GM20000 (cell line): ENCODE measurements at places on chromosomes 11 and 22.

GRCh38 chr11:125945011-125945796 is 640 bp upstream of the VSIG10L2 start:
- no peak for DNase-seq

DNA sequence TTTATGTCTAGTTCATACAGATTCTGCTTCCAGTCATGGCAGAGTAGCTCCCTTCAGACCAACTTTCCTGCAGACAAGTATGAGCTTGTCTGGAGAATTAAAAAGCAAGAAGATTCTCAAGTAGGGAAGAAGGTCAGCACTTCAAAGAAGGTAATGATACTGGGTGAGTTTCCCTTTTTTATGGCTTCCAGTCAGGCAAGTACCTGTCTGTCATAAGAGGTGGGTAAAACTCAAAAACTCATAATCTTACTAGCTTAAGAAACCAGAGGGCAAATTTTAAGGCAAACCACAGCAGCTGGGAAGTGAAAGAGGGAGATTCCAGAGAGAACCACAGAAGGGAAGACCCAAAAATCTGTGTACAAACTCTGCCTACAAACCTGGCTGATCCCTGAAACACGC is 54.2 kb downstream of the DENND5A start:
- DNase-seq = peak; percentile 11

- DNase-seq = no peak
Measured at GRCh38 chr11:70528794-70529580, 130.7 kb downstream of the CTTN start.

GRCh38 chr11:26860091-26860780 is 133.7 kb upstream of the FIBIN start:
- no peak for DNase-seq

DNA sequence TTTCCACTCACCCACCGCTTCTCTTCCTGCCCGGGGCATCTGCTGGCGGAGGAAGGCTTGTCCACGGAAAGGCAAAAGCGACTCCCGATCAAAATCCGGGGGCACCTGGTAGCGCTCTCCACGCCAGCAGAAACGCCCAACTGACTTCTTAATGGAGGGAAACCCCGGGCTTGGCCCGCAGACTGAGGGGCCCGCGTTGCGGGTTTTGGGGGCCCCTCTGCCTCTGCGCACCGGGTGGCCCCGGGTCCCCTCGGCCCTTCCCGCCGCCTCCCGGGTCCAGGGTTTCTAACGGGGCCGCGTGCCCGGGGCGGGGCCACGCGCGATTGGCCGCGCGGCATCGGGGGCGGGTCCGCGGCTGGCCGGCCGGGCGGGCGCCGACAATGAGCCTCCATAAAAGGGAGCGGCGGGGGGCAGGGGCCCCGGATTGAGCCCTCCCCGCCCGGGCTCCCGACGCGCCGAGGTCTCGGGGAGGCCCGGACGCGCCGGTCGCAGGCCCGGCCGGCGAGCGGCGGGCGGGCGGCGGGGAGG is at the start of gene SPINDOC:
Gene SPINDOC, plus strand, starts transcription at position 422 of the 528 bp plus-strand sequence. CDS start 231 bp downstream, outside the sequence.
- DNase-seq = peak; percentile 98

DNA sequence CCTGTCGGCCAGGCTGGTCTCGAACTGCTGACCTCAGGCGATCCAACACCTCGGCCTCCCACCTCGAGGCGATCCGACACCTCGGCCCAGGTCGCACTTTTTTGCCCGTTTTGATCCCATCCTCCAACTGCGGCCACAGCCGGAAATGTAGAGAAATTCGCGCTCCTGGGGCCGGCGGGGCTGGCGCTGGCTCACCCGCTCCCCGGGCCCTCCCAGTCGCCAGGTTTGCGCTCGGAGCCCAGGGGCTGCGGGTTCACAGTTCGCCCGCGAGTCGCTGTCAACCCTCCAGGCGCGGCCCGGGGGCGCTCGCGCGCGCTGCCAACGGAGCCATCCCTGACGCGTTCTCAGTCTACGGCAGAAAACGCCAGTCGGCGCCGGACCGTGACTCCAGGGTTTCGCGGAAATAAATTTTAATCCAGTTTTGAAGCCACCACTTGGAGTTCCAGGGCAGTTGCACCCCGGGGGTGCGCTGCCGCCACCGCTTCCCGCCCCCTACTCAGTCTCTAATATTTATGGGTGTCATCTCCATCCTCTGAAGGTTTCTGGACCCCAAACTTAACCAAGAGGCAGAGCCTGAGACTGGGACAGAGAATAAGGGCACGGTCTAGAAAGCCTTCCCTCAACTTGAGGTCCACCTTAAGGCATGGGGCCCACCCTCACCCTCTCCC is 1.5 kb upstream of the KLHDC7B start:
- peak; percentile 88 for DNase-seq

- DNase-seq = no peak
Measured at GRCh38 chr22:24905909-24906308, 40.6 kb downstream of the LHFPL7 start.

DNA sequence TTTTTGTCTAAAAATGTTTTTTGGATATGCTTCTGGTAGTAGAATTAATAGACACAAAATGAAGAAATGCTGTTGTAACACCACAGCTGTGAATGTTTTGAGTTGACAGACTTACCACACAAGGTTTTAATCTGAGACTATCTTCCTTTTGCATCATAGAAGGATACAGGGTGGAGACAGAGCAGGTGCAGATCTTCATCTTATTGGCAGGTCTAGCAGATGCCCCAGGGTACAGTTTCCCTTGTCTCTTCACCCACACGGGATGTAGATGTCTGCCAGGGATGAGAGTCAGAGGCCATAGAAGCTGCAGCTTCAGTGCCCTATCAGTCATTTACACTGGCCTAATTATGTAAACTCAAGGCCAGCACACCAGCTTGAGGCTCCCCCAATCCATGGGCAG is 985 bp downstream of the OOSP3 start:
- no peak for DNase-seq

GRCh38 chr11:35360055-35360530 is 59.3 kb downstream of the SLC1A2 start:
- no peak for DNase-seq

- no peak for DNase-seq
Measured at GRCh38 chr11:122163053-122163819, 47.2 kb upstream of the BLID start.

- no peak for DNase-seq
Measured at GRCh38 chr22:28716686-28717085, 24.9 kb downstream of the CHEK2 start.

- peak; percentile 76 for DNase-seq
Measured at GRCh38 chr22:24427500-24428164, at the start of gene ADORA2A. Gene ADORA2A (plus strand): TSS chr22:24427599. CDS start chr22:24433405, 5,806 bp downstream.

GRCh38 chr11:1267441-1268100 is 41.9 kb downstream of the TOLLIP start:
- no peak for DNase-seq

DNA sequence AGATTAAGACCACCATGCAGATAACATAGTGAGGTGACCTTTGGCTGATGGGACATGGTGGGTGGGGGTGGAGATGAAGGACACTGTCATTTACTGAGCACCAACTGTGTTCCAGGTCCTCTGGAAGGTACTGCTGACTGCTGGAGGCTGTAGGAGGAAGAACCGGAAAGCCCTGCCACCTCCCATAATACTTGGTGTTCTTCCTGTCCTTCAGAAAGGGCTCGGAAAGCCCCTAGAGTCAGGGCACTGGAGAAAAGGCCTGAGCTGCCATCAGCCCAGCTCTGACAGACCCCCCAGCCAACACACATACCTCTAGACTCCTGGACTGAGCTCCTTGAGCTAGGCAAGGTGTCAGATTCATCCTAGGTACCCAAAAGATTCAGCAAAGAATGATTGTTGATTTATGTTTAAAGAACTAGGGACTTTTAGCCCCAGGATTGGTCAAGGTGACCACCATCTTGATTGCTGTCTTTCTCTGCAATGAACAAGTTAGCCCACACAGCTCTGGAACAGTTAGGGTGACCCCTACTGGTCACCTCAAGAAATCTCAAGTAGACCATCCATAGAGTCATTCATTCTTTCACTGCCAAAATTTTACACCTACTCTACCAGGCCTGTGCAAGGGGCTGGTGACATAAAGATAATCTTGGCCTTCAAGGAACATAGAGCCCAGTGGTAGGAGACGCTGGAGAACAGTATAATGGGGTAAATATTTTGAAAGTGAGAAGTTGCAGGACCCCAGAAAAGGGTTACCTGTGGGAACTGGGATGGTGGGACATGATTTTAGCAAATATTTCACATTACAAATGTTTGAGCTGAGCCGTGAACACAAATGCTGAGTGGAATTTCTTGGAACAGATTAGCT is 39.4 kb downstream of the IRAG1 start:
- peak; percentile 69 for DNase-seq

GRCh38 chr22:37166675-37167066 is 17.0 kb upstream of the IL2RB start:
- peak; percentile 80 for DNase-seq

GRCh38 chr11:41497974-41498373 is 38.5 kb upstream of the LRRC4C start:
- DNase-seq = no peak

GRCh38 chr11:581342-581741 is 5.1 kb downstream of the PHRF1 start:
- no peak for DNase-seq

DNA sequence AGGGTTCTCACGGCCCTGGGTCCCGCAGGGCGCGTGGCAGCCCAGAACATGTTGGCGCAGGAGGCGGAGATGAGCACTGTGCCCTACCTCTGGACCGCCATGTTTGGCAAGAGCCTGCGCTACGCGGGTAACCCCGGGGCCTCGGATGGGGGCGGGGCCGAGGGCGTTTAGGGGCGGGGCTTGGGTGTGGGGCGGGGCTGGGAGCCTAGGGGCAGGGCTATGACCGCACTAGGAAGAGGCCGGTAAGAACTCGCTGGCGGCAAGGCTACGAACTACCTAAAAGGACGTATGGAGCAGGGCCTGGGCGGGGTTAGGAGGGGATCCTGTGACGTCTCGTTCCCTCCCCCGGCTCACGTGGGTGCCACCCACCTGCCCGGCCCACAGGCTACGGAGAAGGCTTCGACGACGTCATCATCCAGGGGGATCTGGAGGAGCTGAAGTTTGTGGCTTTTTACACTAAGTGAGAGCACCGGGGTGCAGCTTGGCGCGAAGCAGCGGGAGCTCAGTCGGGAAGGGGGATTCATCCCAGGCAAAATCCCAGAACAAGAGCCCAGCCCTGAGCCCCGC is 2.8 kb upstream of the LZTR1 start:
- DNase-seq = peak; percentile 91

- DNase-seq = no peak
Measured at GRCh38 chr11:65205602-65205967, 23.9 kb downstream of the CAPN1 start.

- DNase-seq = no peak
Measured at GRCh38 chr22:46390105-46390651, 54.7 kb downstream of the TRMU start.

GRCh38 chr11:33775832-33776470 is 1.6 kb upstream of the FBXO3 start:
- peak; percentile 32 for DNase-seq

DNA sequence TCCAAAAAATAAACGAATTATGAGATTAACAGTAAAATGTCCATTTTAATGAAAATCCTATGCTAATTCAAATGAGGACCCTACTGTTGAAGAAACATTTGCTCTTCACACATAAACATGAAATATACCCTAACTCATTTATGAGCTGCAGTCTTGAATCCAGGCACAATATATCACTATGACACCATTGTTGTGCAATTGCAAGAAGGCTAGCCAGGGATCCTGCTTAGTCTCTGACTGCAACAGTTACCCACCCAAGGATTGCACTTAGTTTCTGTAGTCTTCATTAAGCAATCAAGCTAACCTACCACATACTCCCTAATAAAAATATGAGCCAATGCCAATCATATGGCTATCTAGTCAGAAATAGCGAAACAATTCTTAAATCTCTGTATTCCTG is 981.0 kb upstream of the FAT3 start:
- DNase-seq = no peak

GRCh38 chr22:32389685-32390084 is 22.4 kb downstream of the RTCB start:
- DNase-seq = no peak

DNA sequence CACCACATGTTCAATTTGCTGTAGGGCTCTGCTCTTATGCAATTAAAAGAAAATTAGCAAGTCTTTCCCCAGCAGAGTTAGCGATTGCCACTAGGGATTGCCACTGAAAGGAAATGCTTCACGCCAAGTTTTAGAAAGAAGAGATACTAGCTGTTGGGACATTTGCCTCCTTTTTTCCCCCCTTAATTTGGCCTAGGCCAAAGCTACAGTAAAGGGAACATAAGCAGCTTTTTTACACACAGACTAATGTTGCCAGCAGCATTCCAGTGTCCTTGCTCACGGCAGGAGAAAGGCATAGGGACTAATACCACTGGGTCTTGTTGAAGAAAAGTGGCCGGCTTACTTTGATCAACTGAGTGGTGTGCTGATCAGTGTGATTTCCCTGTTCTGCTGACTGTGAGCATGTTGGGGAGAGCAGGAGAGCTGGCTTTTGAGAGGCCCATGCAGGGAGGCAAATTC is 71.2 kb downstream of the PHF21A start:
- DNase-seq = no peak

DNA sequence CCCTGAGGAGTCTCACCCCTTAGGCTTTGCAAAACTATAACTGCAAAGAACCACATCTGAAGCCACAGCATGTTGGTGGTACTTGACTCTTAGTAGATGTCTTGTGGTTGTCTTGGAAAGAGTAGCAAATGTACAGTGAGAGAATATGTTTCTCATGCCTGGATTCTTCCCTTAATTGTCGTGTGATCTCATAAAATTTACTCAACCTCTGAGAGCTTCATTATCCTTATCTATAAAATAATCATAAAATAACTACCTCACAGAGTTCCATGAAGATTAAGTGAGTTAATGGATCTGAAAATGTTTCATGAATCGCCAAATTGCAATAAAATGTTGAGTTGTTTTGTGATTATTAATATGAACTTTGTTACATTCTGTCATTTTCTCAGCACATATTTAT is 491.5 kb downstream of the METTL15 start:
- no peak for DNase-seq
